ENCODE measurements at places on chromosomes 4 and X. TPM values are rescaled to one million over a fixed set of nuclear protein-coding genes. Genes with fewer than 3 reads are reported as not detected.

Gene EDA
- total RNA-seq = not detected

Gene CAPN6
- total RNA-seq = 0.05 TPM

GRCh38 chr4:178917756-178918155 lies 1475.5 kb upstream of the AGA start:
- DNase-seq = no peak

DNA sequence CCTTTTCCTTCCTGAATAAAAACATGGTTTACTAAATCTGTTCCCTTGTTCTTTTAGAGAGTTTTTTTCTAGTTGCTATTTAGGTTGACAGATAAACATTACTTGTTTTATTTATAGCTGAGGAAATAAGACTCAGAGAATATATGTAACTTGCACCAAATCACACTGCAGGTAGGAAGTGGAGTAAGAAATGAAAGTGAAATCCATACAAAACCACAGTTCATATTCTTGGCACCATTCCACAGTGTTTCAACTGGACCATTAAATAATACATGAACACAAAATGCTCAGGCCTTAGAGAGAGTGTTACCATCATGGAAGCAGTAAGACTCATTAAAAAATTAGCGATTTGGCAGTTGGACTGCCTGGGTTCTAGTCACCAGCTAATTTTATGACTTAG lies 326.9 kb upstream of the SLIT2 start:
- no peak for DNase-seq

- peak; percentile 57 for DNase-seq
These were observed 3.4 kb downstream of the PF4V1 start for GRCh38 chr4:73856518-73856917.

All from SJSA1 (cell line).